Activated CD4-positive, alpha-beta T cell treated with anti-CD3 and anti-CD28 coated beads for 24 hours (primary cell): ENCODE measurements at places on chromosomes 5 and 9.

DNA sequence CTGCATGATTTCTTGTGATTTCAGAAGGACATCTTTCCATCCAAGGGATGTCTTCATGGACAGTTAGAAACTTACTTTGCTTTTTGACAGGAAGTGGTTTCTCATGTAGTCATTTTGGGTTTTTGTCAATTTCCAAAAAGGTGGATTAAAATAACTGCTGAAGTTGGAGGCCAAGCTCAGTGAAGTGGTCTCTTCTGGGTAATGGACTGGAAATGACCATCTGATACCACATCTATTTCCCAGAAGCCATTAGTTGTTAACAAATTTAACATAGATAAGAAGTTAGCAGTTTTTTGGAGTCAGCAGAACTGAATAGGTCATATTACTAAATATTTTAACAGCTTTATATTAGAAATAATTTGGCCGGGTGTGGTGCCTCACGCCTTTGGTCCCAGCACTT, 86.2 kb upstream of the MYO10 start:
- no peak for DNase-seq

- no peak for DNase-seq
These were observed 126.7 kb downstream of the OLFM1 start for GRCh38 chr9:135214054-135214640.

DNA sequence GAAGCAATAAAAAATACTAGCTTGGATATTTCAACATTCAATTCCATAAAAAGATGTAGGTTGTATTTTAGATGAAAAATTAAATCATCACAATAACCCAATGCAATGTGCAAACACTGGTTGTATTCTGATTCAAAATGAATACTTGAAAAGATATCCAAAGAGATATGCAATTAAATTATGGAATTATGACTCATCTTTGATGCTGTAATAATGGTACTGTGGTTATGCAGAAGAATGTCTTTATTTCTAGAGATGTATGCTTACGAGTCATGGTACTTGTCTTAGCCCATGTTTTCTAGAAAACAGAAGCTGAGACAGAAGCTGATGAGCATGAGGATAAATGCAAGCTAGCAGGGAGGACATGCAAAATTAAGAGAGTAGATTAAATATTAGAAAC, 1941.4 kb upstream of the NUDT12 start:
- DNase-seq = no peak

GRCh38 chr5:41118177-41118576, 47.0 kb upstream of the MROH2B start:
- DNase-seq = no peak

GRCh38 chr5:157516626-157517325, 56.8 kb downstream of the NIPAL4 start:
- DNase-seq = no peak

GRCh38 chr9:134441227-134442084, 115.2 kb downstream of the RXRA start:
- DNase-seq = no peak

GRCh38 chr5:122707796-122708195, 67.1 kb upstream of the SNX2 start:
- no peak for DNase-seq

DNA sequence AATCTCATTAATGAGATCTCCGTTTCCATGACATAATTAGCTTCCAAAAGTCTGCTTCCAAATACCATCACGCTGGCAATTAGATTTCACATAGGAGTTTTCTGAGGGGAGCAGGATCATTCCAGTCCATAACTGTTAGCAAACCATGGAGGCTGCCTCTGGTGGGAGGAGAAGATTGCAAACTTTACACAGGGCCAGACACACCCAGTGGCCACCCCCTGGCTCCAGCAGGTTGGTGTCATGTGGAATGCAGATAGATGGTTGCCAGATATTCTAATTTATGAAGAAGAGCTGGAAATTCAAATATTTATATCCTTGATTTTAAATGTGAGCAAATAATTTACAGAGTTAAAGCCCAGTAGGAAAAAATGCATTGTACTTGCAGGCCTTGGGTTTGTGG, 164.2 kb downstream of the ICE1 start:
- DNase-seq = no peak

DNA sequence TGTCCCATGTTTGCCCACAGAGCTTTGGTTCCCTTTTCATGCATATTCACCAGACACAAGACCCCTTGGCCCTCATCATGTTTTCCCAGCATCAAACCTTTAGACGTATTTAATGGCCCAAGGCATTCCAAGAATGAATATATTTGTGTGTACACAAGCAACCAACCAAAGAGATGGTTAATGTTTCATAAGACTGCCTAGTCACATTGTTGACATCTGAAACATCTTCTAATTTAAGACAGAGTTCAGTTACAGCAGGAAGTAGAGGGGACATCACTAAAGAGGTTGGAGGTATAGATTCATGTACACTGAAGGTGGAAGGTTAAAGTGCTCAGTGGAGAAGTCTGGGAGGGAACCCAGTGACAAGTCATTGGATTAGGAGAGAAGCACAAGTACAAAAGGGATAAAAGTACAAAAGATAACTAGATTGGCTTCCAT, 49.1 kb downstream of the SUSD1 start:
- no peak for DNase-seq

DNA sequence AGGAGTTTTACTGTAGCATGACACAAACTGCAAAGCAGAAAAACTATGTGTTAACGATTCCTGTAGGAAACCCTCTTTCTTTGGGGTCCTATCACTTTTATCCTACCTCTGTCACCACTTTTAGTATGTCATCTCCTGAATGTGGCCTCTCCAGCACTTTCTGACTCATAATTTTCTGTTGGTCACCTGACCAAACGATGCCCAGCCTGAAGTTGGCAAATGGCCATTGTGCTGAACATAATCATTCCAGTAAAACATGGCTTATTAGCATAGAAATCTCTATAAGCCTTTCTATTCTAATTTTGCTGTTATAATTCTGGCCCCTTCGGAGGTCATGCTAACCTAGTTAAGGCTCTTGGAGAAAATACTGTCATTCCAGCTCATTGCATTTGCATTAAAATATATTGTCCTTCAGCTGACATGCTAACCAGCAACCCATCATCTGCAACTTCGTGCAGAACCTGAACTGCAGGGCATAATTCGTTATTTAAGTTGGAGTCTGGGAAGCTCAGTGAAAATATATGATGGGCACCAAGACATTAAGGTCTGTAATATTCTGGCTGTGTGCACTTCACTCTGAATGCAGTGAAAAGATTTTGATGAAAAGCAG, 140.3 kb downstream of the NMUR2 start:
- DNase-seq = no peak

DNA sequence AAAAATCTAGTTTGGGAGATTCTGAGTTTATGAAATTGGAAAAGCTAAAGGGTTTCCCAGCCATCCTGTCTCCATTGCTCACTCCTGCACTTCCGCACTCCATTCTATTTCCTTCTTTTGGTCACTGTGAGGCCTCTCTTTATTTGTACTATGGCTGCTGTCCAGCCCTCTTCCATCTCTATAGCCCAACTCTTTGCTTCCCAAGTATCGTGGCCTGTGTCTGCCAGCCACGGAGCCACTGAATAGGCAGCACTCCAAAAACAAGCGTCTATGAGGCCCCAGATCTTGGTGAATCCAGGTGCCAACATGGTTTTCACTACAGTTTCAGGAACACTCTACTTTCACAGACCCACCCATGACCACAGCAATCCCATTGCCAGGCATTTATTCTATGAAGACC, 37.2 kb downstream of the GRAMD2B start:
- DNase-seq = no peak

DNA sequence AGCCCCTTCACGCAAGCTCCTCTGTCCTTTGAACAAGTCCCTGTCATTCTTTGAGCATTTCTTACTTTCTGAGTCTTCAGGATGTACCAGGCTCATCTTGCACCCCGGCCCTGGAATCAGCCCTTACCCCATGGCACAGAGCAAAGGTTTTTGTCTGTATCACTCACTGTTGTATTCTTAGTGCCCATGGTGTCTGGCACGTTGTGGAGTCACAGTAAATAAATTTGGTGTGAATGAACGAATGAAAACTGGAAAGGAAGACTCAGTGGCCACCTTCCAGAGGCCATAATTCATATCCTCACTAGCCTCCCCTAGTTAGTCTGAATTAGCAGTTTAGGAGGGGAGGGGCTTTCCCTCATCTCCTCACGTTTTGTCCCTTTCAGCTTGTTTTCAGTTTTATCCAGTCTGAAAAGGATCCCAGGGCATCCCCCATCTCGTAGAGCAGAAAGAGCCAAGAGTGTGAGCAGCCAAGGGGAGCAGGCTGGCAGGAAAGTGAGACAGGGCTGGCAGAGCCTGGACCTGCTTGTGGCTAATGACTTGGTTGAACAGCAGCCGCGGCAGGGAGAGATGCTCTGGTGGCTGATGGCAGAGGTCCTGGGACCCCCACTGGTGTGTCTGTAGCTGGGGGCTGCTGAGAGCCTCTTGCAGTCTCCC, 42.7 kb downstream of the ZNF618 start:
- no peak for DNase-seq

DNA sequence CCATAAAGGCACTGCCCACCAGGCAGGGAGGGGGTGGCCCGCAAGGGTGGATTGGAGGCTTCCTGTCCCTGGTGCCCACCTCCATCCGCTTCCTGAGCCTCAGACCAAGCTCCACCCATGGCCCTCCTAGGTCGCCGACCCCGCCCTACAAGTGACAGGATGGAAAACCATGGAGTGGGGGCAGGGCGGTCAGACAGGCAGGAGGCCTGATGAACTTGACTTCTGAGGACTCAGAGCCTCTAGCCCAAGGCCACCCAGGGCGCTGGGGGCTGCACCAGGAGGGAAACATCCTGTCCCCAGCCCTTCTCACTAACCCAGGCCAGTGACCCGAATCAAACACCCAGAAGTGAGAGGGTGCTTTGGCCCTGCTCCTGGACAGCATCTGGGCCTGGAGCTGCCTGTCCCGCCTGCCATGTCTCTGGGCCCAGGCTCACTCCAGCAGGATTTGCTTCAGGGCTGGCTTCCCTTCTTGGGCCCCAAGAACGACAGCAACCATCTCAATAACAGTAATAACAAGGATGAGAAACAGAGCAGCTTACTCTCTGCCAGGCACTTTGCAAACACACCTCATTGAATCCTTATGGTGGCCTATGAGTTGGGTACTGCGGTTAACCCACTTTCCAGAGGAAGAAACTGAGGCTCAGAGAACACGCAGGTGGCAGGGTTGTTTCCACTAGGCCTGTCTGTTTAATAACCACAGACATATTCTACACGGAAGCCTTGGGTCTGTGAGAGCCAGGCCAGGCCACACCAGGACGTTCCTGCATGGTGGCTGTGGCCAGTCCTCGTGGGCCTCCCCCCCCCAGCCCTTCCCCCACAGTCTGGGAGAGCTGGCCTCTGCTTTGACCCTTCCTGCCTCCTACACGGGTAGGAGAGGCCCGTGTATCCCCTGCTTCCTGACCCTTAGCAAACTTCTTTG, 4.4 kb upstream of the ST6GALNAC6 start:
- DNase-seq = peak; percentile 86

DNA sequence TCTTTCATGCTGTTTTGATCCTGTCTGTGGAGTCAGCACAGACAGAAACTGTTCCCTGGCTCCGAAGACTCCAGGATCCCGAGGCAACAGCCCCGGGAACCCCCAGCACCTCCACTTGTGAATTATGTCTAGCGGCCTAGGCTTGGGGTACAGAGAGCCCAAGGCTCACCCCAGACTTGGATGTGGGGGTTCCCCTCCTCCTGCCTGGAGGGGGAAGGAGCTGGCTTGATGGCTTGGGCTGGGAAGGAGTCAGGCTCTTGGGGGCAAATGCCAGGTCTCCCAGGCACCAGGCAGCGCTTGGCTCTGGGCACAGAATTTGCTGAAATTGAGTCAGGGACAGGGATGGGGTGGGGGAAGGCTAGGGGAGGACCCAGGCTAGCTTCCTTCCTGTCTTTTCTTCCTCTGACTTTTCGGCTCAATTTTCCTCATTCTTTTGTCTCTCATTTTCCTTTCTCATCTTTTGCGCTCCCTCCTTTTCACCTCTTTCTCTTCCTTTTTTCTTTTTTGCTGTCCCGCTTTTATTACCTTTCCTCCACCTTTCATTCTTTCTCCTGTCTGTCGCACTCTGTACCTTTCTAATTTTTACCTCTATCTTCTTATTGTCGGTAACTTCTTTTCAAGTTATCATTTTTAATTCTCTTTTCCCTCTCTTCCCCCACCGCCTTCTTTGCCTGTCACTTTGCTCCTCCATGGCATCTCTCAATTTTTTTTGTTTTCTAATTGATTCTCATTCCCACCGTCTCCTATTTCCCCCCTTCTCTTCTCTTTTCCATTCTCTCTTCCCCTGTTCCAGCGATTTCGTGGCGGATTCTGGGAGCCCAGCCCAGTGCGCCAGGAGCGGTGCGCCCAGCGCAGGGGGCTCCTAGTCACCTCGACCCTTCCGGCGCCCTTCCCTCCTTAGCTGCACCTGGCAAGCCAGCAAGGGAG, 10.5 kb downstream of the MSX2 start:
- DNase-seq = no peak

- no peak for DNase-seq
These were observed 11.2 kb downstream of the ITGA1 start for GRCh38 chr5:52798938-52799337.

DNA sequence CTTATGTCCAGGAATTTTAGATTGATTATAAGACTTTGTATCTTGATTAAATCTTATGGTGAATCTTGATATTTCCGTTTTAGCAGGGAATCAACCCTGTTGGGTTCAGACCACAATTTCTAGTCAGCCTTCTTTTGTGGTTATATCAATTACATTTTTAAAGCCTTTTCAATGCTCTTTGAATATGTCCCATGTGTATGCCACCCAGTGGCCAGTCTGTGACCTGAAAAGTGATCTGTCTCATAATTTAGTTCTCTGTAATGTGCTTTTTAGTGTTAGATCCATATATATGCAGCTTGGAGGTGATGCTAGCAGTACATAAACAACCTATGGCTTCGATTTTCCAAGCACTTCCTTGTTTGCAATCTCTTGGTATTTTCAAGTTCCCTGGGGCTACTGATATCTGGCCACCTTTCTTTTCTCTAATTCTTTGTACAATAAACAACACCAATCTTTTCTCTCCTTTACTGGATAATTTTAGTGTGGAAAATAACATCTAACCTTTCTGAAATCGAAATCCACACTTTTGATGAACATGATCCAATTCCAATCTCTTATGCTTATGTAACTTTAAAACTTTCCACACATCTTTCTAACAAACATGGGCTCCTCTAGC, 28.8 kb downstream of the PDE8B start:
- no peak for DNase-seq

DNA sequence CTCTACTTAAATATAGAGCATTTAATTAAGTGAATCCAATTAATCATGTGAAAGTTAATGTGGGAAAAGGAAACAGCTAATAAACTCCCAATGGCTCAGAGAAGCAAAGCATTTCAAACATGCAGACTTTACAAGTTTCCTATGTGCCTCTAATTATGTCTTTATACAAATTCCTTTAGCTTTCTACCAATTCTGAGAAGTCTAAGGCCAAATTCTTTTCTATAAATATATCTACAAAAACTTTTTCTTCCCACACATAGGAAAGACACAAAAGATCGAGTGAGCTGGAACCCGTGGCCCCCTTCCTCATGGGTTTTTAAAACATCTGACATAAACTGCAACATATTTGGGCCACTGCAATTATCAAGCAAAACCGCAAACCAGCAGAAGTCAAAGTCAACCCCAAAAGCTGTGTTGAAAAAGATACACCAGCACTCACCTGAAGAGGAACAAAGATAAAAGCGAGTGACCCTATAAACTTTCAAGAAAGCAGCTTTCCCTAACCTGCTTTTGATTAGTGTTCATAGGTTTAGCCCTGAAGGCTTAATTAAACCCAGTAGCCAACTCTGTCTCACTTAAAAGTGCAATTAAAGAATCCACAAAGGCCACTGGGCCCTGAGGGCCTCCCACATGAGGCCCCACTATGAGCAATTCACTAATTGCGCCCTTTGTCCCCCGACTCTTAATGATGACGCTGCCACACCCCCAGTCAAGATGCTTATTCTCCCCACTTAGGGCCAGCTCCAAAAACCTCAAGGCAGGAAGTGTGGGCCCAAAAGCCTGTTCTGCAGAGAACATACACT, 12.1 kb downstream of the SEMA5A start:
- DNase-seq = no peak
